NK-92 treated with Interleukin-12 subunit alpha and Interleukin-12 subunit beta, amount 100 ng/mL, for 24 hours (cell line): ENCODE measurements at places on chromosomes 5 and 9.

- no peak for DNase-seq
Observed at GRCh38 chr5:91016954-91017700, 366.0 kb downstream of the ARRDC3 start.

DNA sequence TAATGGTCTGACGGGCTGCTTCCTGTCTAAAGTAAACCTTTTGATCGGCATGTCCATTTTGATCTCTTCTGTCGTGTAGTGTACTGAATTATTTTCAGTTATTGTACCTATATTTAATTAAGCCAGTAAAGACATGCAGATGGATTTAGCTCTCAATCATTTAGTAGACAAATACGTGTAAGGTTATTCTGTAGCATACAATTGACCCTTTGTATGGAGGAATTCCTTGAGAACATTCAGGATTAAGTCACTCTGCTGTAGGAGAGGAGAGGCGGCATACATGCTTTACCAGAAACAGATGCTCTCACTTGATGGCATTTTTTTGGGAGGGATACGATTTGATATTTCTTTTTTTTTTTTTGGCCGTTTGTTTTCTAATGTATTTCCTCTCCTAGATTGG lies 141.0 kb downstream of the PBX3 start:
- no peak for DNase-seq

DNA sequence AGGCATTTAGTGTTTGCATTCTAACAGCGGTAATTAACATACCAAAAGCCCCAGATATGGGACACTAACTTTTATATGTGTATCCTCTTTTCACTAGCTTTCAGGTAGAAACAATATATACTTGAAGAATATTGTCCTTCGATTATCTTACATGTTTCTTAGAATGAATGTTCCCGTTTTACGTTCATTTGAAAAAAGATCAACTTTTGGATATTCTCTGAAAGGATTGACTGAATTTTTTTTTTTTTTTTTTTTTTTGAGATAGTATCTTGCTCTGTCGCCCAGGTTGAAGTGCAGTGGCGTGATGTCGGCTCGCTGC lies 32.2 kb upstream of the FSD1L start:
- DNase-seq: no peak

GRCh38 chr5:174997688-174998087 lies 273.3 kb downstream of the MSX2 start:
- DNase-seq: no peak

GRCh38 chr9:121840838-121841760 lies 189.7 kb downstream of the DAB2IP start:
- no peak for DNase-seq

- DNase-seq: no peak
Observed at GRCh38 chr5:15791859-15792258, 291.9 kb downstream of the FBXL7 start.

- no peak for DNase-seq
Observed at GRCh38 chr9:117169089-117169621, 245.7 kb downstream of the ASTN2 start.

DNA sequence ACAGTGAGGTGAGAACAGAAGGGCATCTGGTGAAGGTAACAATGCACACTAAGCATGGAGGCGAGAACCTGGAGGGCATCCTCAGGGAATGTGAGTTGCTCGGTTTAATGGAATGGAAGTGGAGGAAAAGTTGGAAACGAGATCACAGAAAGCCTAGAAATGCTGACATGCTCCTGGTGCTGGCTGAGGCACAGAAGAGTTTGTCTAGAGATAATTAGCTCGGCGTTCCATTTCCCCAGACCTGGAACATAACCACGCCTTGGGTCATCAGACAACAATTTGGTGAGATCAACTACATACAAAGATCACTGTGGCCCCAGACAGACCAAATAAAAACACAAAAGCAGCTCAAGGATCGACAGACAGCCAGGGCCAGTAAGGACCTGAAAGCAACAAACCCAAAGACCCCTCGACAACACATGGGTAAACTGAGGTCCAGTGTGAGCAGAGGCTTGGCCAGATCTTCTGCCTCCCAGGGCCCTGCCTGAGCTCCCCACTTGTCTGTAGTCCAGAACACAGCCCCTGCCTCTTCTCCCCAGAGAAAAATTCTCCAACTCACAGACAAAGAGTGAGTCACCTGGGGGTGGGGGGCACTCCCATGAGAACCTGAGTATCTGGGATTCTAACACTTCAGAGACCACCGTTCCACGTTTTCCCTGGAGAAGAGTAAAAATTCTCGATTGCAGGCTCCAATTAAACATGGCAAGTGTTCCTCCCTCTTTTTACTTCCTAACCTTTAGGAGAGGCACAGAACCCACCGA lies 52.5 kb downstream of the SHB start:
- no peak for DNase-seq

DNA sequence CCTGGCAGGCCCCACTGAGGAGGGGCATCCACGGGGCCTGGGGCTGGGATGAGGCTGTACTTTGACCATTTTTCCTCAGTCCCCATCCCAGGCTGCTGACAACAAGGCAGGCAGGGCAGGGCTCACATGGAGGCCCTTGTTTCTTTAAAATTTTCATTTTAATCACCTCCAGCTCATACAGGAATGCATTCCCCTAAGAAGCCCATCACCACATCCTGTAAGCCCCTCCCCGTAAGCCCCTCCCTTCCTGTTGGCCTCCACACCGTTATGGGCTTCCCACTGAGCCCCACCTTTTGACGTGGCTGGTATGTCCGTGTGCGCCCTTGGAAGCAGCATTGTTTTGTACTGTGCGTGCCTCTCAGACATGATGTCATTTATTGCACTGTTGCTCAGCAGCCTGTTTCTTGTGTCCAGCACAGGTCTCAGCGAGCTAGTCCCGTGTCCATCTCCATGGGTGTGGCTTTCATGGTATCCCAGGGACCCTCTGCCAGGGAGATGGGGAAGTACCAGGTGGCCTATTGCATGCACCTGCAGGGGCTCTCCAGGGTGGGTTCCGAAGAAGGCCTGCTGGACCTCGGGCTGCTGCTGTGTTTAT lies 22.4 kb downstream of the PHF2 start:
- DNase-seq: no peak

- DNase-seq: no peak
Observed at GRCh38 chr9:120730654-120731514, 16.6 kb upstream of the MEGF9 start.

- DNase-seq: no peak
Observed at GRCh38 chr5:147177125-147177840, 57.5 kb upstream of the STK32A start.
